Smooth muscle cell of bladder (primary cell): ENCODE measurements at places on chromosomes 12 and 14. TPM values are rescaled to one million over a fixed set of nuclear protein-coding genes. Genes with fewer than 3 reads are reported as not detected.

Gene RNASE4
- total RNA-seq = 14.4 and 29.1 TPM in 2 replicates

Gene TCL1B
- not detected in 2 replicates for total RNA-seq

Gene RNASE7
- not detected in 2 replicates for total RNA-seq

Gene KRT2
- not detected in 2 replicates for total RNA-seq

Gene CHGA
- total RNA-seq = not detected in 2 replicates

Gene DTX1
- 0.18 TPM in 1 of 2 replicates, not detected in the other for total RNA-seq

Gene PMEL
- 0.28 and 0.71 TPM in 2 replicates for total RNA-seq

Gene GAPDH
- 7,747 and 9,147 TPM in 2 replicates for total RNA-seq

Gene SLCO1B3
- not detected in 2 replicates for total RNA-seq

Gene SLC6A12
- under 0.01 TPM in 1 of 2 replicates, not detected in the other for total RNA-seq

Gene TSHR
- not detected in 2 replicates for total RNA-seq

Gene TMTC1
- 83.5 and 88.6 TPM in 2 replicates for total RNA-seq

Gene PRH2
- total RNA-seq = 0.14 and 0.18 TPM in 2 replicates

Gene KRT85
- not detected in 2 replicates for total RNA-seq

Gene GNB3
- 0.92 and 1.3 TPM in 2 replicates for total RNA-seq

Gene ZDHHC22
- not detected in 2 replicates for total RNA-seq

Gene PIWIL1
- total RNA-seq = not detected in 2 replicates

Gene DTX3
- total RNA-seq = 8.8 and 11.5 TPM in 2 replicates

Gene DIO2
- 2.4 and 14.1 TPM in 2 replicates for total RNA-seq

Gene PRICKLE1
- 4.3 and 14.6 TPM in 2 replicates for total RNA-seq

Gene BDKRB2
- 38.6 and 68.3 TPM in 2 replicates for total RNA-seq

Gene SPTSSA
- 20.0 and 36.7 TPM in 2 replicates for total RNA-seq

Gene TAS2R20
- 2.2 and 2.4 TPM in 2 replicates for total RNA-seq

Gene MAPK1IP1L
- 9.7 and 10.9 TPM in 2 replicates for total RNA-seq

Gene MFAP5
- 20.3 and 95.2 TPM in 2 replicates for total RNA-seq

Gene CLEC6A
- not detected in 2 replicates for total RNA-seq

Gene CACNB3
- total RNA-seq = 12.2 and 12.4 TPM in 2 replicates

Gene CDCA3
- total RNA-seq = 2.0 and 2.1 TPM in 2 replicates

Gene MYO1H
- total RNA-seq = 0.14 TPM in 1 of 2 replicates, not detected in the other

Gene TAS2R19
- 4.0 and 4.1 TPM in 2 replicates for total RNA-seq

Gene MSRB3
- total RNA-seq = 29.0 and 43.9 TPM in 2 replicates

Gene NOVA1
- 1.4 and 1.6 TPM in 2 replicates for total RNA-seq

Gene OR6S1
- total RNA-seq = not detected in 2 replicates

Gene TRHDE
- total RNA-seq = 3.5 and 18.3 TPM in 2 replicates

Gene HOXC4
- total RNA-seq = 0.09 and 0.14 TPM in 2 replicates

Gene PHETA1
- 2.8 and 4.6 TPM in 2 replicates for total RNA-seq

Gene AMIGO2
- total RNA-seq = 15.4 and 44.7 TPM in 2 replicates

Gene CARMIL3
- total RNA-seq = under 0.01 TPM in 2 replicates

Gene CALCOCO1
- 84.9 and 124 TPM in 2 replicates for total RNA-seq
